Stimulated activated CD4-positive, alpha-beta T cell treated with anti-CD3 and anti-CD28 coated beads, Interleukin-12 subunit alpha, Interleukin-12 subunit beta, amount 100 ng/mL, for 48 hours (primary cell): ENCODE measurements at places on chromosomes 1 and 21.

DNA sequence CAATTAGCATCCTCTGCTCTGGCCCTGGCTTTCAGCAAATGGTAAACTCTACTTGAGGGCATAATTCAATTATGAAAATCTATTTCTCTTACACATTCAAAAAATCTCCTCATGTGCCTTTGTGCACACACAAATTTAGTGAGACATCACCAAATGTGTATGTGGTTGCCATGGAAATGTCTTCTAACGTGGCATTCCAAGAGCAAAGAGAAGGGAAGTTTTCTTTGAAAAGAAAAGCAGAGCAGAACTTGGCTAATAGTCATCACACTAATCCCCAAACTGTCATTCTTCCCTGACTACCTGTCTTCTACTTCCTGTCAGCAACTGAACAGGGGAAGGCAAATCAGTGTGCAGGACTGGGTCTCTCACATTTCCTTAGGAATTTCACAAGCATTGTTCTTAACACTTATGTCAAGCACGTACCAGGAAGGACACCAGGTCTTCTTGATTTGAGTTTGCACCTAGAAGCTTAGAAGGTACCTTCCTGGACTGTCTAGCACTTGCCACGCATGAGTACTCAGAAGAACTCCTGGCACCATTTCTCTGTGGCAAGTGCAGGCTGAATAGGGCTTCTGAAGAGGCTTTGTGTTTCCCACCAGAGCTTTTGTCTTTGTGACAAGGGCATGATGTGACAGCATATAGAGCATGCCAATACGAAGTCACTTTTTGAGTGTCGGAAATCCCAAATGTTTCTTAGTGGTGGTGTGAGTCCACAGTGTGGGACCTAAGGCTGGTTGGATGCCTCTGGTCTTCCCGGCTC, 32.3 kb downstream of the MAN1C1 start:
- DNase-seq = no peak

DNA sequence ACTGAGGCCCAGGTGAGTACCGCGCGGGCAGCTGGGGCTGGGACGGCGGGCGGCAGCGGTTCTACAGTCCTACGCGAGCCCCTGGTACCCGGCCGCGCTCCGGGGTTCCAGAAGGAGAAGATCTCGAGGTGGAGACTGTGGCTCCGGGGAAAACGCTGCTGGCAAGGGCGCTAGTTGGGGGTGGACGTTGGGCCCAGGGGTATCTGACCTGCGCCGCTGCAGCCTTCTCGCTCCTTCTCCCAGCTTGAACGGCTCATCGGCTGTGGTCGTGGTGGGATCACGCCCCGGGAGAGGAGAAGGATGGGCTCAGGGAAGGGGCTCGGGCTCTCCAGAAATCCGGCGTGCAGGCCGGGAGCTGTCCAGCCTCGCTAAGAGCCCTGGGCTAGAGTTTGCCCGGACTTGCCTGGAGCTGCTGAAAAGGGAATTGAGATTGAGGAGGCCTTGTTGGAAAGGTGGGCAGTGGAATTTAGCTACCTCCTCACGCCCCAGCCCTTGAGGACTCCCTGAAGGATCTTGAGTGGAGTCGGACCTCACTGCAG, 1.1 kb upstream of the POU3F1 start:
- no peak for DNase-seq

GRCh38 chr1:209618291-209618690, 33.9 kb downstream of the LAMB3 start:
- DNase-seq = no peak

GRCh38 chr1:248910761-248911160, 4.7 kb downstream of the PGBD2 start:
- no peak for DNase-seq

DNA sequence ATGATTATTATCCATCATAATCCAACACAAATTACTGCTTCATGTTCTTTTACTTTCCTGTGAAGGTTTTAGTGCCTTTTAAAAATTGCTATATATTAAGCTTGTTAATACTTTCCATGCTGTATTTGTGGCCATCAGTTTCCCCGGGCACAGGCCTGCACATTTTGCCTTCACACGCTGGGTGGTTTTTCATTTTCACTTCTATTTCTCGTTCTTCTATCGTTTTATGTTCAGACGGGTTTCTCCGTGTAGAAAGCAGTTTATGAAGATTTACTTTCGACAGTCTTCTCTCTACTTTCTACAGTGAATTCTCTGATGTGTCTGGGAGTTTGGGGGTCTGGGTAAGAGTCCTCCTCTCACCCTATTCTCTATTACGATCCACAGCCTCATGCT, 9.5 kb downstream of the RUNX3 start:
- DNase-seq = no peak

GRCh38 chr1:92864131-92864530, 32.3 kb downstream of the RPL5 start:
- DNase-seq = no peak

- DNase-seq = no peak
These were observed 8.9 kb downstream of the VSIG8 start for GRCh38 chr1:159853417-159854115.

- DNase-seq = no peak
These were observed 23.3 kb upstream of the ZNF326 start for GRCh38 chr1:89971600-89971999.
